ENCODE measurements at places on chromosomes 13 and 19.

GRCh38 chr19:46482631-46483030, 11.3 kb upstream of the PNMA8A start:
- DNase-seq = no peak

DNA sequence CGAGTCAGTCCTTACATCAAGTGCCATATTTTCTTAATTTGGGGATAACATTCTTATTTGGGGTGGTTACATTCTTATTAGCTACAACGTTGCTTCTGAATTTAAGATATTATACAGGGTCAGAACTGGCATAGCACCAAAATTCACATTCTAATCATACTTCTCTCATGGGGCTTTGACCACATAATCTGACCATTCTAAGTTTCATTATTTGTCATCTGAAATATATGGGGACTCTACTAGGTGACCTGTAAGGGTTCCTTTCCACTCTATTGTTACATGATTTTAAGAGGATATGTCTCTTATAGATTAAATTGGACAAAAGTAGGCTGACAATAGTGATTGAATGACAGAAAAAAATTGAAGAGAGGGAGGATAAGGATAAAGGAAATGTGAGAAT, 536.5 kb downstream of the KCTD12 start:
- no peak for DNase-seq

DNA sequence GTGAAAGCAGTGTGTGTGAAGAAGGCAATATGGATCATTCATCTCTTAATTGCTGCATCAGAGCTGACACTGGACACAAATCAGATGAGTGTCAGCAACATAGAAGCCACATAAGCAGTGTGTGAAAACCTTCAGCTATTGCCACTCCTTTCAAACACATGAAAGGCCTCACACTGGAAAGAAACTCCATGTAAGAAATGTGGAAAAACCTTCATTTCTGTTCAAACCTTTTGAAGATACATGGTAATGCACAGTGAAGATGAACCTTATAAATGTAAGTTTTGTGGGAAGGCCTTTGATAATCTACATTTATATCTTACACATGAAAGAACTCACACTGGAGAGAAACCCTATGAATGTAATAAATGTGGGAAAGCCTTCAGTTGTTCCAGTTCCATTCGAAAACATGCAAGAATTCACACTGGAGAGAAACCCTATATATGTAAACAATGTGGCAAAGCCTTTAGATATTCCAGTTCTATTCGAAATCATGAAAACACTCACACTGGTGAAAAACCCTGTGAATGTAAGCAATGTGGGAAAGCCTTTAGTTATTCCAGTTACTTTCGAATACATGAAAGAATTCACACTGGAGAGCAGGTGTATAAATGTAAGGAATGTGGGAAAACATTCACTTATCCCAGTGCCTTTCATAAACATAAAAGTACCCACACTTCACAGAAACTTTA, 53.6 kb downstream of the ZNF823 start:
- DNase-seq = no peak

DNA sequence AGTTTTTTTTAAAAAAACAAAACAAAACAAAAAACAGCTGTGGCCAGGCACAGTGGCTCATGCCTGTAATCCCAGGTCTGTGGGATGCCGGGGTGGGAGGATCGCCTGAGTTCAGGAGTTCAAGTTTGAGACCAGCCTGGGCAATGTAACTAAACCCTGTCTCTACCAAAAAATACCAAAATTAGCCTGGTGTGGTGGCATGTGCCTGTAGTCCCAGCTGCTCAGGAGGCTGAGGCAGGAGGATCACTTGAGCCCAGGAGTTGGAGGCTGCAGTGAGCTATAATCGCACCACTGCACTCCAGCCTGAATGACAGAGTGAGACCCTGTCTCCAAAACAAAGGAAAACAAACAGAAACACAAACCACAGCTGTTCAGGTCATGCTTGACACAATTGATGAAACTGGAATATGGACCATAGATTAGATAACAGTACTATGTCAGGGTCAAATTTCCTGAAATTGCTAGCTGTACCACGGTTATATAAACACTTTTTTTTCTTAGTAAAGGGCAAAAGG, 6.9 kb upstream of the ANGPTL4 start:
- no peak for DNase-seq

GRCh38 chr13:27953676-27954405, 15.3 kb downstream of the CDX2 start:
- peak; percentile 51 for DNase-seq

- no peak for DNase-seq
These were observed 21.9 kb downstream of the CCL25 start for GRCh38 chr19:8074501-8074900.

DNA sequence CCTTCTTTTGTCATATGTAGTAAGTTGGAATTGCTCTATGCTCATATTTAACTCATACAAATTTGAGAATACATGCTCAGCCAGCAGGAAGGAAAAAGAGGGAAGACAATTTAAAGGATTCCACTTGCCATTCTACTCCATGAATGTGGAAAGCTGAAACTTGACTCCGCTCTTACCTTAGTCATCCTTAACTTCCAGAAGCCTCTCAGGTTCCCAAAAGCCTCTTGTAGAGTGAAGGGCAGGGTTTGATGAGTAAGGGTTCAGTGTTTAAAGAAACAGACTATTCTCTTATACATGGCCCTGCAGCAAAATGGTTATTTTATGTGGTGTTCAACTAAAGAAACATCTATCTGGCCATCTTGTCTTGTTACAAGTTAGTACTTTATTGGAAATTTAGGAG, 27.1 kb downstream of the FAM124A start:
- no peak for DNase-seq

DNA sequence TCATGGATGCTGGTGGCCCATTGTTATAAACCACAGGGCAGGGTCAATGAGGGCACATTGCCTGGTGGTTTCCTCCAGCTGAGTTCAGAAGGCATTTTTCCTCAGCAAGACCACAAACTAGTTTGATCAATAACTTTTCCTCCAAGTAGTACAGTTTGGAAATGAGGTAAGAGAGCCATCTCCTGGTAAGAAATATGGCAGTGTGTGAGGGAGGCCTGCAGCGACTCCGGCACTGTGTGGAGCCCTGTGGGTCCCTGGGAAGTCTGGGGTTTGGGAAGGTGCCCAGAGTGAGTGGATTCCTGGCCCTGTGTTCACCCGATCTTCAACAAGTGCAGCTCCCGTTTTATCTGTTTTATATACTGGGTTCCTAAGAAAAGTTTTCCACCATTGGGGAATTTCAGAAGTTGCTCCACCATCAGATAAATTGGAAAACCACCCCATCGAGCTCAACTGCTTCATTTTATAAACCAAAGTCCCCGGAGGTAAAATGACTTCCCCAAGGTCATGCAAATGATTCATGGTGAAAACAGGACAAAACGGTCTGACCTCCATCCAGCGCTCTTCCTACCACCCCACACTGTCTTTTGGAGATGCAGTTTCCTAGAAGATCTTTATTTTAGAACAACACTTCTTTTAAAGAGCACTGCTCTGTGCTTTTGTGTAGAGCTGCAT, 148.4 kb downstream of the KATNAL1 start:
- no peak for DNase-seq

DNA sequence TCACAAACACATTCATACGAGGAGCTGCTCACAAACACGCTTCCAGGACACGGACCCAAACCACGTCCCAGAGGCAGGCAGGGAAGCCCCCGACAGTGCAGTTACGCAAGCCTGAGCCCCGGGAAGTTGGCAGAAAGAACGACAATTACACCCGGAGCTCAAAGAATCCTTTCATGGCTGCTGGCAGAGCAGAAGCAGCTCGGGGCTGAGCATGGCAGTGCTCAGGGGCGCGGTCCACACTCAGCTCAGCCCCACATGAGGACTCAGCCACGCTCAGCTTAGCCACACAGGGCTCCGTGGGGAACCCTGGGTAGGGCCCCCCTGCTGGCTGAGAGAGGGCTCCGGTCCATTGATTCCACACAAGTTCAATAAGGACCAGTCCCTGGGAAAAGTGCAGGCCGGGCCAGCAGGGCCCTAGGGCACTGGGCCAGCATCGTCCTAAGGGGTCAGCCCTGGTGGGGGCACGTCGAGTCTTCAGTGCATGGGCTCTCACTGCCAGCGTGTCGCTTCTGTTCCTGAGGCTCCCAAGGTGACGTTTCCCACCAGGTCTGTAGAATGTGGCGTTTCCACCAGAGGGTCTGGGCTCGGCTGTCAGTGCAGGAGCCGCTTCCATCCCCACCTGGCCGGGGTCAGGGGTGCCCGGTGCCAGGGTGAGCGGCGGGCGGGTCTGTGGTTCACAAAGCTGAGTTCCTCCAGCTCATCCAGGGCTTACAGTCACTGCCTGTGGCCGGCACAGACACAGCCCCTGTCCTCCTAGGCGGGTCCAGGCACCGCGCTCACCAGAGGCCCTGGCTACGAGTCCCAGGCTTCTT, 23.1 kb downstream of the GAS6 start:
- DNase-seq = no peak

DNA sequence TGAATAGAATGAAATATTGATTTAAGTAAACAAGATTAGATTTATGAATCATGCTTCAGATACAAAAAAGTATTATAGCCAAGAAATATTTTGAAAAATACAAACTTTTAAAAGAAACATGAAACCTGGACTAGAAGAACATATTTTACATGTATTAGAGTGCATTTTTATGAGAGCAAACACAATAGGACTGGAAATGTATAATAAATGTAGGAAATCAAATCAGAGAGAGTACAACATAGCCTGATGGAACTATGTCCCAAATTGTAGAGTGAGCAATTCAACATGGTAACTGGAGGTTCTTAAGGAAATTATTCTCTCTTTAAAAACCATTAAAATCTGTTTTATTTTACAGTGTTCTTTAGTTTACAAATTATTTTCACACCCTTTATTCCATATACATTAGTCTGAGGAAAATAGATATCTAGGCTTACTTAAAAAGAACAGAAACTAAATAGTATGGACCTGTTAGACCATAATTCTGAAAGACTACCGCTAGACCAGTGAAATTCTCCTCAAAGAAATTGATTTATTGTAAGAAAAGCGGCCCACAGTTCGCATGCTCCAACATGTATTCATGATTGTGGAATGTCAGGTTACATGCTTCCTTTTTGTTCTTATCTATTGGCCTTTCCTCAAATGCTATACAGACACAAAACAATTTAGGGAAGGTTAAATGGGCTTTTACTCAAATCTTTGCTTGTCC, 1526.5 kb upstream of the SLC10A2 start:
- DNase-seq = no peak

- no peak for DNase-seq
These were observed 9.7 kb upstream of the SLC35E1 start for GRCh38 chr19:16581971-16582343.

DNA sequence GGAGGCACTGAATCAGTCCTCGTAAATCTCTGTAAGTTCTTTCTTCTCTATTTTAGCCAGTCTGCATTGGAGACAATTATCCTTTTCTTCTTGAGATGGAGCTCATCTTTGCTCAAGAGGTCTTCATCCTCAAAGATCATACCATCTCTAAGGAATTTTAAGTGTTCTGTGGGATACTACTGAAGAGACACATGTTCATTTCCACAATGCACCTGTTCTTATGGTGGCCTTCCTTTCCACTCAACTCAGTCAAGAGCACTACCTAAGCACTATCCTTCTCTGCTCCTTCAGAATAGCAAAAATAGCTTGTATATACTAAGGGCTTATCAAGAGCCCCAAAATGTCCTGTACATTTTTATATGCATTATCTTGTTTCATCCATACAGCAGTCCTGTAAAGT, 214.0 kb downstream of the KLF5 start:
- DNase-seq = no peak

- no peak for DNase-seq
These were observed 1.8 kb upstream of the USE1 start for GRCh38 chr19:17213334-17213733.

DNA sequence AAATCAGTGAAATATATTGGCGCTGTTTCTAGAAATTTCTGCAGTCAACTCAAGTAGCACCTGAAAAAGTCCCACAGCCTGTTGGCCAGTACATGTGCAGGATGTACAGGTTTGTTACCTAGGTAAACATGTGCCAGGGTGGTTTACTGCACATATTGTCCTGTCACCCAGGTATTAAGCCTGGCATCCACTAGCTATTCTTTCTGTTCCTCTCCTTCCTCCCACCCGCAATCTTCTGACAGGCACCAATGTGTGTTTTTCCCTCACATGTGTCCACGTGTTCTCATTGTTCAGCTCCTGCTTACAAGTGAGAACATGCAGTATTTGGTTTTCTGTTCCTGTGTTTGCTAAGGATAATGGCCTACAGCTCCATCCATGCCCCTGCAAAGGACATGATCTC, 13.1 kb upstream of the SCEL start:
- no peak for DNase-seq

All from stimulated activated CD8-positive, alpha-beta memory T cell treated with anti-CD3 and anti-CD28 coated beads, Interleukin-4, amount 100 ng/mL, for 24 hours (primary cell).